CD4-positive, alpha-beta T cell treated with Interleukin-12 subunit alpha and Interleukin-12 subunit beta, for 1 hour (primary cell): ENCODE measurements at places on chromosomes 12 and 14.

DNA sequence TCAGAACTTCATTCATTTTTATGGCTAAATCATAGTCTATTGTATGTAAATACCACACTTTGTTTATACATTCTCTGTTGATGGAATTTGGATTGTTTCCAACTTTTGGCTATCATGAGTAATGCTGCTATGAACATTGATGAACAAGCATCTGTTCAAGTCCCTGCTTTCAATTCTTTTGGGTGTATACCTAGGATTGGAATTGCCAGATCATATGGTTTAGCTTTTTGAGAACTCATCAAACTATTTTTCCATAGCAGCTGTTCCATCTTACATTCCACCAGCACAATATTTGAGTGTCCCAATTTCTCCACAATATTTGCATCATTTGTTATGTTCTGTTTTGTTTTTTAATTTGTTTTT lies 52.3 kb upstream of the CCND2 start:
- no peak for DNase-seq

DNA sequence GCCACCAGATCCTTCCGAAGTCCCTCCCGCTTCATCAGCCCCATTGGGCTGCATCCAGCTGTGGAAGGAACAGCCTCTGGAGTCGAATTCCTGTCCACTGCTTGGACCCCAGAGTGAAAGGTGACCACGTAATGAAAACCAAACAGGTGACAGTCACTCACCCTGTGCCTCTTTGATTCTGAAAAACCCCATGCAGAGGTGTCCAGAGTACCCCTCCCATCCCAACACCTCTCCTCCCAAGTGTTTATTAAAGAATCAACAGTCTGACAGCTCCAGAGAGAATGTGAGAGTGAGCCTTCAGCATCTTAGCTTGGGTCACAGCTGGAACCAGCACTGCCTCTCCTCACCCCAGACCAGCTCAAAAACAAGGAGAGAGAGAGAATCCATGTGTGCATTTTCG lies 178.6 kb upstream of the NOS1 start:
- no peak for DNase-seq

- no peak for DNase-seq
Measured at GRCh38 chr12:67911275-67911600, 78.0 kb upstream of the IFNG-AS1 start.

GRCh38 chr12:78121969-78122610 lies 291.4 kb downstream of the NAV3 start:
- DNase-seq = no peak

DNA sequence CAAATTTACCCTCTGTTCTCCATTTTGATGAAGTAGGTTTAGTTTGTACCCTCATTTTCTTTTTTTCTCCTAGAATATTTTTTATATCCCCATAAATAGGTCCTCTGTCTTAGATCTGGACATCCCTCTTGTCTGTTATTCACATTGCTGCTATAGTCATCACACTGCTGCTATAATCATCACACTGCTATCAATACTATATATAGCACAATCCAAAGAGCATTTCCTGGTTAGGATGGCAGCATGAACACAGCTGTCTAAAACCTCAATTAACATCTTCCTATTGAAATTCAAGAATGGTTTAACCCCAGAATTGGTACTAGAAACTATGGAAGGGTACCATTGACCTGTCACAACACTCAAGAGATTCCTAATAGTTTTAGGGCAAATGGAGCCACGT lies 27.6 kb upstream of the CCDC91 start:
- DNase-seq = no peak

DNA sequence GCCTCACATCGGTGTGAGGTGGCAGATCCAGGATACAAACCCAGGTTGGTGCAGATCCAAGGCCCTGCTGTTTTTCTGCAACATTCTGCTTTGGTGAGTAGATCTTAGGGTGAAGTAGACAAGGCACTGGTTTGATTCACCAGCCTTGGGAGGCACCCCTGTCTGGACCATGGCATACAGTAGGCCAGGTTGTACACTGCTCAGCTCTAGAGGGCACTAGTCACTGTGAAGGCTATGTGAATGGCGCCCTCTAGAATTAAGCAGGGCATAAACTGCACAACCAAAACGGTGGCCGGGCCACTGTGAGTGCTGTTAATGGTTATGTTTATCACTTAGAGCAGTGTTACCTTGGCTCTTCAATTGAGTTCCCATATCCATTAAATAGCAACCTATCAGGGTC lies 280.6 kb upstream of the PWP1 start:
- DNase-seq = peak; percentile 37

GRCh38 chr12:67833602-67834001 lies 155.6 kb upstream of the IFNG-AS1 start:
- DNase-seq = no peak

- DNase-seq = no peak
Measured at GRCh38 chr14:61003571-61003970, 22.5 kb downstream of the SLC38A6 start.

- no peak for DNase-seq
Measured at GRCh38 chr12:42076976-42077375, 67.7 kb downstream of the GXYLT1 start.

GRCh38 chr14:20118795-20119194 lies 8.3 kb downstream of the OR4K17 start:
- DNase-seq = no peak

- no peak for DNase-seq
Measured at GRCh38 chr12:88698471-88698870, 118.2 kb upstream of the KITLG start.

DNA sequence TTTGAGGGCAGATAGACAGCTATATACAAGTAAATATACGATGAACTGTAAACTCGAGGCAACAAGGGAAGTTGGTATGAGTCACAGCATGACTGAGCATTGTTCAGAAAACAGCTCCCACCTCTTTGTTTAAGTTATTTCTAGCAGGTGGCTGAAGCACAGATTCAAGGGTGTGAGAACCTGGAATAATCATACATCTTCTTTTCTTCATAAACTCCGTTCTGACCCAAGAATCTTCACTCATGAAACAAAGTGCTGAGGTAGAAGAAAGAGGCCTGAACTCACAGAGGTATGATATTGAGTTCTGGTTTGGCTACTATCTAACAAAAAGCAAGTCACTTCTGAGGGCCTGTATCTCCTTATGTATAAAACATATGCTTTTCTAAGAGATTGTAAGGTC lies 364.1 kb upstream of the KITLG start:
- no peak for DNase-seq

DNA sequence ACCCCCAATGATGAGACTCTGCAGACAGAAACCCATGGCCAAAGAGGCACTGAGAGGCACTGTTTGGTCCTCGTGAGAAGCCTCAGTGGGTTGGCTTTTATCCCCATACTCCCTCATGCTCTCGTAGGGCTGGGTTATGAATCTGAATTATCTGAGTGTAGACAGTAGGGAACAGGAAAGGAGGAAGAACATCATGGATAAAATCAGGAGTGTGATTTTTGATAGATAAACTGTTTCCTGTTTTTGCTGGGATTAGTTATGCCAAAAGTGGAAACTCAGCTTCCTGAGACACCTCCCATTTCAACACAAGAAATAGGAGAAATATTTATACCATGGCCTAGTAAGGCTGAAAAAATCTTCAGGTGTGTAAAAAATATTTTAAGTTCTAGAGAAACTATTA lies 177.9 kb downstream of the PPM1H start:
- DNase-seq = no peak

DNA sequence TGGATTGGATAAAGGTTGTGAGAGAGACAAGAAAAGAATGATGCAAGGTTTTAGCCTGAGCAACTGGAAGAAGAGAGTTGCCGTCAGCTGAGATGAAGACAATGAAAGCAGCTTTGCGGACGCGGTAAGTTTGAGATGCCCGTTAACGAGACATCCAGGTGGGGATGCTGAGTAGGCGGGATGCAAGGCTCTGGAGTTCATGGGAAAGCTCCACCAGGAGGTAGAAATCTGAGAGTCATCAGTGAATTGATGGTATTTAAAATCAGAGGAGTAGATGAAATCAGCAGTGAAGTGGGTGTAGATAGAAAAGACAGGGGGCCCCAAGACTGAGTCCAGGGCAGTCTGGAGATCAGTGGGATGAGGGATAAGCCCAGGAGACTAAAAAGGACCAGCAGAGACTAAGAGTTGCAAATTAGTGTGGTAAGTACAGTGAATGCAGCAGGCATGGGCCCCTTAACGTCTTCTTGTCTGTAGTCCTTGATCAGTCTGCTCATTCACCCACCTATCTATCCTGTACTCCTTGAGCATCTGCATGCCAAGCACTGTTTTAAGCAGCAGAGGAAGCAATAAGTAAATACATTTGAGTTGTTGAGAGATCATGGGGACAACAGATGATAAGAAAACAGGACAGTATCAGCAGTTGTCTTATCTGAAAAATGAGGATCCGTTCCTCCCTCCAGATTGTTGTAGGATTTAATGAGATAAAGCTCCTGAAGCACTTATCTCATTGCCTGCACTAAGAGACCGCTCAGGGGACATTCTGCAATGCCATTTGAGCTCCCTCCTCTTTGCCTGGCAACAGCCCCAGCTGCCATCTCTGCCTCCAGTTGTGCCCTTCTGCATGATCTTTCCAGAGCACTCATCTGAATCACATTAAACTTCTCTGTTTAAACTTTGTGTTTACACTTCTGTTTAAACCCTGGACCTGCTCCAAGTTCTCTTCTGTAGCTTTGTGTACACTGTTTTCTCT lies 91.5 kb downstream of the APAF1 start:
- DNase-seq = no peak

- DNase-seq = no peak
Measured at GRCh38 chr12:1758887-1759286, 61.5 kb upstream of the LRTM2 start.

- DNase-seq = no peak
Measured at GRCh38 chr12:550473-551260, 90.9 kb downstream of the B4GALNT3 start.

GRCh38 chr12:47838286-47838931 lies 18.7 kb upstream of the HDAC7 start:
- peak; percentile 55 for DNase-seq

- no peak for DNase-seq
Measured at GRCh38 chr14:61661471-61662400, 33.6 kb upstream of the HIF1A start.

GRCh38 chr14:73457041-73457923 lies 1.1 kb downstream of the NUMB start:
- no peak for DNase-seq
